ENCODE measurements at places on chromosomes 3 and 15. TPM values are rescaled to one million over a fixed set of nuclear protein-coding genes. Genes with fewer than 3 reads are reported as not detected.

Gene XCR1
- polyA plus RNA-seq, result not detected

GRCh38 chr3:8851703-8852102, 82.3 kb upstream of the OXTR start:
- no peak for DNase-seq

GRCh38 chr3:107328069-107328468, 49.2 kb upstream of the CCDC54 start:
- DNase-seq, result no peak

Gene TMEM108
- not detected for polyA plus RNA-seq

DNA sequence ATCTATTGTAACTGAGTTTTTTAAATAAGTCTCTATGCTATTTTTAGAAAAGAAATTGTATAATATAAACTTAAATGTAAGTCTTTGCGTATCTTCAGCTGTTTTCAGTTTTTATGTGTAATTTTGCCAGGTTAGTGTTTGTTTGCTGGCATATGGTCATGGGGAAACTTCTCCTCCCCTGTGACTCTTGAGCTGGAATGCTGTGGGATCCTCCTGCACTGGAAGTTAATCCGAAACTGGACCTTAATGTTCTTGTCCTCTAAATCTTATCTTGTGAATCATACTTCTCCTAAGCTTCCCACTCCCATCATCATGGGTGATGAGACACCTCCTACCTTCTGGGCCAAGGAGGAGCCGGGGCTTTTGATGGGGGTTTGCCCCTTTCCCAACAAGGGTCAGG, 52.4 kb upstream of the CHST2 start:
- no peak for DNase-seq

Gene HACL1
- polyA plus RNA-seq, result 36.8 TPM

DNA sequence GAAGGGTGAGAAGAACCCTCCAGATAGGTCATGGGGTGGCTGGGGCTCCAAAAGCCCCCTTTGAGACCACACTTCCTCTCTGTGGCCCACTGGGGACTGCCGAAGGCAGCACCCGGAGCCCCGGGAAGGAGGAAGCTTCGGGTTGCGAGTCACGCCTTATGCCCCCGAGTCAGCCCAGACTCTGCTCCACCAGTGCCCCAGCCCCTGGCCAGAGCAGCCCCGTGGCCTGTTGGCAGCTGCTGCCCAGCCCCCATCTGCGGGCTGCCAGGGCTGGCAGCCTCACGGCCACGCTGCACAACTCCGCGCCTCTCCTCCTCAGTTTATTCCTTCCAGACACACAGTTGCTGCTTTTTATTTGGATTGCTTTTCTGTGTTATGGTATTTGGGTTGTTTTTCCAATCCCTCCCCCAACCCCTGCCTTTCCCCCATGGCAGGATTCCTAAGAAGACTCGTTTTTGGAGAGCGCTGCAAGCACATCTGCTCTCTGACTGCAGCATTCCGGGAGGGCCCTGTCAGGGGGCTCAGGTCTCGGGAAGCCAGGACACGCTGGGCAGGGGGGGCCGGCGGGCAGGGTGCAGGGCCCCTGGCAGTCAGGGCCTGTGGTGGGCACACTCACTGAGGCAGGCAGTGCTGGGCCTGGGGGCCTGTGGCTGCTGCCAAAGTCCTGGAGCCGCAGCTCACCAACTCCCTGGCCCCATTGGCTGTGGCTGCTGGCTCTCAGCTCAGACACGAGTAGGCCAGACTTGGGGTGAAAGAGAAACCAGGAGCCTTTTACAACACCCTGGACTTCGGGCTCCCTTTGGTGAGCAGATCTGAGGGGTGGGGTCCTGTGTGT, 20.2 kb downstream of the MAGEF1 start:
- no peak for DNase-seq

Gene FES
- not detected for polyA plus RNA-seq

Gene ADAMTS17
- 4.8 TPM for polyA plus RNA-seq

Gene LRRC31
- polyA plus RNA-seq, result not detected

GRCh38 chr3:11720304-11720898, 76.7 kb upstream of the VGLL4 start:
- DNase-seq, result peak; percentile 66

DNA sequence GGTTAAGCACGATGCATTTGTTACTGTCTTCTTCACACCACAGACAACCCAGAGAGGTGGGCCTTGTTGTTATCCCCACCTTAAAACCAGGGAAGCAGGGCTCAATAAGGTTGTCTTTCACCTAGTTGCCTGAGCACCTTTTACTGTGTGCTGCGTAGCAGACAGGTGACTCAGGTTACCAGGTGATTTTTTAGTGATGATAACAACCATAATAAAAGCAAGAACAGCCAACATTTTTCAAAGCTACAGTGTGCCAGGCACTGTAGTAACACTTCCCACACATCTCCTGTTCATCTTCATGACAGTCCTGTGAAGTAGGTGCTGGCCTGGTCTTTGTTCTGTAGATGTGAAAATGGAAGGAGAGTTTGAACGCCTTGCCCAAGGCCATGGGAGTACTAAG, 132.2 kb downstream of the SLC25A26 start:
- DNase-seq, result no peak

Gene P2RY1
- not detected for polyA plus RNA-seq

GRCh38 chr15:92393071-92393979, at the start of gene ST8SIA2:
Gene ST8SIA2 (plus strand): TSS chr15:92393881. CDS start chr15:92394065, 184 bp downstream.
- DNase-seq, result no peak

DNA sequence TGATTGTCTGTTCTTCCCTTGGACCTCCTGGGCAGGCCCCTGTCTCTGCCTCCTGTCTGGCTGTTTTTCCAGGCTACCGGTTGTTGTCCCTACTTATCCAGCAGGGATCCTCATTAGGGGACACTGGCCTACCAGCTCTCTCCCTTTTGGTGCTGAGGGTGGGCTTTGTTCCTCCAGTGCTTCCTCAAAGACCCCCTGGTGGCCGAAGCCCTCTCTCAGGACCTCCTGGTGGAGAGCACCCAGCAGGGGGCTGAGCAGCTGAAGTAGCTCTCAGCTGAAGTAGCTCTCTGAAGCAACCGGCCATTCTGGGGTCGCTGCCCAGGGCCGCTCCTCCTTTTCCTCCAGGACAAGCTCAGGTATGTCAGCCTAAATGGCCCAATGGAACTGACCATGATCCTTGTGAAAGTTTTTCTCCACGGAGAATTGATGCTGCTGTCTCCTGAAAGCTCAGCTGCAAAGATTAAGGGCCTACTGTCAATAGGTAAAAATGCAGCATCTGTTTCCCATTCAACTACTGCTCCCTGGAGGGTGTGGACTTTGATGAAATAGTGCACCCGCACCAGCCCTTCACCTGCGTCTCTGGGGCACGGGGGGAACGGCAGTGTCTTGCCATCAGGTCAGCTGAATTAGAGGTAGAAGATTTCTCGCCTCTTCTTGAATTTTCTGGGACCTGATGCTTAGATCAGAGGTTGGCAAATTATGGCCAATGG, 27.6 kb downstream of the ARNT2 start:
- DNase-seq, result no peak

Gene ATP13A3
- 14.5 TPM for polyA plus RNA-seq

Gene TJP1
- not detected for polyA plus RNA-seq

Gene CHL1
- polyA plus RNA-seq, result not detected

Gene SKOR1
- polyA plus RNA-seq, result not detected

Gene CD96
- 199 TPM for polyA plus RNA-seq

Gene CTXN2
- polyA plus RNA-seq, result not detected

DNA sequence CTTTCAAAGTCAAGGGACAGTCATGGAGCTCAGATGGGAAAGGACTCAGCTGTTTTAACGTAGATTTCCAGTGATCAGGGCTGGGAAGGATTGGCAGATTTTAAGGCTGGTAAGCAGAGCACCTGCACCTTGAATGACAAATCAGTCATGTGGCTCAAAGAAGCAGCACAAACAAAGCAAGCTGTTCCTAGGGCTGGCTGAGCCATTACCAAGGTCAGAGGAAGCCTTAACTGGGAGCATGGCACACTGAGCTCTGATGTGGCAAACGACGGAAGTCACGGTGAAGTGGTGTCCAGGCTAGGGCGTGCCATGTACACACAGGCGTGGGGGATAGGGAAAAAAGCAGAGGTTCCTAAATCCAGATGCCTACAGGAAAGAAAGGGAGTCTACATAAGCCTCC, 84.6 kb upstream of the PFN2 start:
- DNase-seq, result no peak

Gene PCLAF
- not detected for polyA plus RNA-seq

DNA sequence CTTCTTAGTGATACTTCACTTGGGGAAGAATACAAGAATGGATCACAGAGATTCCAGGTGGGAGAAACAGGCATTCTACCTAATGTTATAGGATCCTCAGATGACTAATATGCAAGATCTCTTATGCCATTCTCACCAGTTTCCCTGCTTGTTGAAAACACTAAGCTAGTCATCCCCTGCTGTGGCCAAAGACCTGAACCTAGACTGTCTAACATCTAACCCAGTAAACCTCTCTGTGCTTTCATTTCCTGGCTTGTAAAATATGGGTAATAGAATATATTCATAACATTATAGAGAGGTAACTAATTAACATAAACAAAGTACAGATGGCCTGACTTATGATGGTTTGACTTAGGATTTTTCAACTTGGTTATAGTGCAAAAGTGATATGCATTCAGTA, 776.3 kb downstream of the TUSC7 start:
- DNase-seq, result no peak

Gene GABRG3
- polyA plus RNA-seq, result not detected

Gene LYZL4
- polyA plus RNA-seq, result not detected

GRCh38 chr3:133424937-133425869, 25.3 kb downstream of the BFSP2 start:
- DNase-seq, result no peak

- peak; percentile 51 for DNase-seq
These were observed 48.8 kb downstream of the PDE8A start for GRCh38 chr15:85030301-85030929.

DNA sequence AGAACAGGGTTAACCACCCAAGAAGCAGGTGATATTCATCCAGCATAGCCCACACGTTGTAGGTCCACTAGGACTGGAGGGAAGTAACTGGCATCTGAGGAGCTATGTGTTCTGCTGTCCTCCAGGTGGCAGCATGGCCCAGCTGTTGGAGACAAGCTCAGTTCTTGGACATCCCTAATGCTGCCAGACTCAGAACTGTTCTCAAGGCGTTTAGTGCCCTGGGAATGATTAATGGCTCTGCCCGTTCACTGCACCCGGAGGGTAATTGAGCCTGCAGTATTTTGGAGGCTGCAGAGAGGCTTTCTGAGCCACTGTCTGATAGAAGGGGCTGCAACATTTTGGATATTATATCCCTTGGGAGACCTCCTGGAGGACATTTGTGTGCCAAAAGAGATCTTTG, 521.3 kb upstream of the SEMA6D start:
- DNase-seq, result peak; percentile 8

DNA sequence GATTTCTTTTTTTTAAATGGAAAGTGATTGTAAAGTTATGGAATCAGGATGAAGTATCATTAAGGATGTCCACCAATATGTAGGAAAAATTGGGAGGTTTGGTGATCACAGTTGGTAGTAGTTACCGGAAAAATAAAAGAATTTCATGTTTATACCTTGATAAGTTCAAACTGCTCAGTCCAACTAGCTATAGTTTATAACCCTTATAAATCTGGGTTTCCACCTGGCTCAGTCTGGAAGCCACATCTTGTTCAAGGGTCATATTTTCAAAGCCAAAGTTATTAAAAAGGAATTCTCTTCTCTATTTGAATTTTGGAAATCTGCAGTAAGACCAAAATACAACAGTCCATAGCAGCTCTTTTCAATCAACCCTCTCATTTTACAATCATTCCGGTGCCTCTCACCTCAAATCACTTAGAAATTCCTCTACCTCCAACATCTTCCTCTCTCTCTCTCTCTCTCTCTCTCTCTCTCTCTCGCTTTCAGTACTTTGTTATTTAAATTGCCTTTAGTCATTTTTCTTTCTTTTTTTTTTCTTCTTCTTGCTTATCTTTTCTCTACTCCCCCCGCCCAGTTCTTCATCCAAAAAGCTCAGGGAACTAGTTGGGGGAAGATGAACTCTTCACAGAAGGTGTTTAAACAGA, 186.2 kb upstream of the TBC1D5 start:
- no peak for DNase-seq

DNA sequence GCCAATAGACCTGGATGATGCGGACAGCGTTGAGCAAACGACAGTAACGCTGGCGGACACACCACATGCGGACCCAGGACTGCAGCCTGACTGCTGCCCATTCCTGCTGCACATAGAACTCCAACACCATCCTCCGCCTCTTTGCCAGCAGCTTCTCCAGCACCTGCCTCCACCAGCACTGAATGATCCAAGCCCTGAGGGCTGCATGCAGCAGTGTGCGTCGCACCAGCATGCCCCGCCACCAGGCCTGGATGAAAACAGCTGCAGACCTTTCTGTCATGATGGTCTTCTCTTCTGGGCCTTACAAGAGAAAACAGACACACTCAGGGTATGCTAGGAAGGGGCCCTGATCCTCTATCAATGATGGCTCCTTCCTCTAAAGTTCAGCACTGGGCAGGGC, 1.5 kb downstream of the IQCF5 start:
- DNase-seq, result no peak

Gene NPRL2
- polyA plus RNA-seq, result 39.6 TPM

GRCh38 chr3:150721285-150722130, 17.8 kb upstream of the ERICH6 start:
- DNase-seq, result peak; percentile 68

Gene CHMP2B
- 47.3 TPM for polyA plus RNA-seq

DNA sequence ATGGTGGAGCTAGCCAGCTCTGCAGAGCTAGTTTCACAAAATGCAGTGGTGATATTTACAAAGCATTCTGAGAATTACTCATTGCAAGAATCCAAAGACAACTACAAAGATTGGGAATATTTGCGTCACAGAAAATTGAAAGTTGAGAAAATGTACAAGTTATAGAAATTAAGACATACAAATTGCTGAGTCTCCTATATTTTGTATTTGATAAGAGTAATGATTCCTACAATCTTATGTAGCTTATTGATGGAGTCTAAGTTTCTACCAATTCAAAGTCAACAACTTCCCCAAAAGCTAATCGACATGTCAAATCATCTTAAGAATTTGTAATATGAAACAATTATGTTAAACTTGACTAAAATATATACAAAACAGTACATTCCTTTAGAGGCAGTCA, 46.4 kb upstream of the TOP2B start:
- DNase-seq, result no peak

DNA sequence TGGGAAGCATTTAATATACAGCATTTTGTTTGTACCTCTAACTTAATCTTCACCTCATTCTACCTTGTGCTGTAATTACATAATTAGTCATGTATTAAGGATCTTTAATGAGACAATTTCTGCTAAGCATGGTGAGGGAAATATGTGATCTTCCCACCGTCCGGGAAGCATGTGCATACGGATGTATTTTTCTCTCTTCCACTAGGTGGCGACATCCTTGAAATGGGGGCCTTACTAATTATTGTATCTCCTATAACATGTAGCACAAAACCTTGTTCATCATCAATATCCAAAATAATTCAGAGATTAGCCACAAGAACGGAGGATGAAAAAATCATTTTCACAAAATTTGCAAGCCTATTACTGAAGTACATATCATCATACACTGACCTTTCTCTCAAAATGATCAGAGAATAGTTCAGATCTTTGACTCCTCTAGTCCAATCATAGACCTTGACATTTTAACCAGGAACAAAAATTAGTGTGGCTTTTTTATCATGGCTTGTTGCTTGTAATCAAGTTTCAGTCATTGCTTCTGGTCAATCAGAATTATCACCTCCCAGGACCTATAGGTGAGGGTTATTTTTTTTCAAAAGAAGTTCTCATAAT, 148.9 kb upstream of the GBE1 start:
- DNase-seq, result peak; percentile 6

GRCh38 chr15:47129033-47129432, 588.3 kb upstream of the SEMA6D start:
- DNase-seq, result no peak

Gene FBXO40
- polyA plus RNA-seq, result 0.08 TPM

Gene HRG
- polyA plus RNA-seq, result not detected

Gene LMAN1L
- not detected for polyA plus RNA-seq

Gene SPATA12
- not detected for polyA plus RNA-seq

- DNase-seq, result no peak
These were observed 296.8 kb upstream of the TPM1 start for GRCh38 chr15:62745621-62746225.
